ENCODE measurements at places on chromosomes 13 and 19.

DNA sequence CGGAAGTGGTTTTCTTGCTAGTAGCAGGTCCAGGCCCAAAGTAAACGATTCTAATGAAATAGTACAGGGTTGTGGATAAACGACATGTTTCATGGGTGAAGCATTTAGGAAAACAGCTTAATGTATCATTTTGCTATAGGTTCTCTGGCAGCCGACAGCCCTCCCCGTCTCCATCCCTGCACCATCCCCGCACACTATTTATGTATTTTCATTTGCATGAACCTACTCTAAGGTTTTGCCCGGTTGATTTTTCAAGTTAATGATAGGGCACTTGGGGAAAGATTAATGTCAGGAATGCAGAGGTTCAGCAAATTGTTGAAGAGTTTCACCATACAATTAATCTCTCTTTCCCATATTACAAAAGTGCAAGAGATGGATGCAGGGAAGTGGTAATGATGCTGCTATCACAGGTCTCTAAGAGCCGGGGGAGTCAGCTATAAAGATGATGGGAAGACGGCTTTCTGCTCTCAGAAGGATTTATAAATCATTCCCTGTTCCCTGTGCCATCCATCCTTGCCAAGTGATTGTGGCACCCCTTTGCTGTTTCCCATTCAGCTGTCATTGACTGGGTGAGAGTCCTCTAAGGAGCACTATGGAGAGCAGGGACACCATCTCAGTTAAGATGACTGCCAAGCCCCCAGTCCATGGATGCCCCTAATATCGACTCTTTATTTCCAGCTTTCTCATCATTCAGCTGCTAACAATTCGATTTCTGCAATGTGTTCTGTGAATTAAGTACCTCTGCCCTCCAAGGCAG, 186.3 kb downstream of the IRS2 start:
- no peak for DNase-seq

GRCh38 chr13:39483326-39483725, 119.7 kb downstream of the LHFPL6 start:
- DNase-seq: no peak

- no peak for DNase-seq
These were observed 133.1 kb upstream of the RFC3 start for GRCh38 chr13:33684874-33685273.

DNA sequence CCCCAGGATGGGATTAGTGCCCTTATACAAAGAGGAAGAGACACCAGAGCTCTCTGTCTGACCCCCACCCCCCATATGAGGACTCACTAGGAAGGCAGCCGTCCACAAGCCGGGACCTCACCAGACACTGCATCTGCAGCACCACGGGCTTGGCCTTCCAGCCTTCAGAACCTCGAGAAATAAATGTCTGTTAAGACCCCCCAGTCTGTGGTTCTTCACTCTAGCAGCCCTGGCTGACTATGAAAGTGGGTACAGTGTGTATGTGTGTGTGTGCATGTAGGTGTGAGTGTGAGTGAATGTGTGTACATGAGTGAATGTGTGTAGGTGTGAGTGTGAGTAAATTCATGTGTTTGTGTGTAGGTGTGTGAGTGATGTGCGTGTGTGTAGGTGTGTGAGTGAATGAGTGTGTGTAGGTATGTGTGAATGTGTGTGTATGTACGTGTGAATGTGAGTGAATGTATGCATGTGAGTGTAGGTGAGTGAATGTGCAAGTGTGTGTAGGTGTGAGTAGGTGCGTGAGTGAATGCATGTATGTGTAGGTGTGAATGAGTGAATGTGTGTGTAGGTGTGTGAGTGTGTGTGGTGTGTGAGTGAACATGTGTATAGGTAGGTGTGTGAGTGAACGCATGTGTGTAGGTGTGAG, 201.6 kb upstream of the ZNF536 start:
- DNase-seq: no peak

- DNase-seq: no peak
These were observed 16.0 kb downstream of the UFM1 start for GRCh38 chr13:38365661-38366060.

GRCh38 chr19:5988517-5989387, 10.8 kb upstream of the RANBP3 start:
- DNase-seq: no peak

DNA sequence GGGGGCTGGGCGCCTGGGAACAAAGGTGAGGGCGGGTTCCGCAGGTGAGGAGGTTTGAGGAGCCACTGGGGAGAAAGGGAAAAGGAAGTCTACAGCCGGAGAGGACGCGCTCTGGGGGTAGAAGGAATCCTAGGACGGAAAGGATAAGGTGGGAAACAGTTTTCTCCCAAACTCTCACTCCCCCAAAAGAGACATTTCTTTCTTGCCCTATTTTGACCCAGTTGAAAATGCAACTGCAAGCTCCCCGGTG, 651 bp upstream of the POLR1D start:
- no peak for DNase-seq
